Stimulated activated CD8-positive, alpha-beta memory T cell treated with anti-CD3 and anti-CD28 coated beads, Interleukin-2, amount 100 ng/mL, for 1 hour (primary cell): ENCODE measurements at places on chromosomes 4 and X.

GRCh38 chrX:22147214-22147613 lies 115.1 kb downstream of the PHEX start:
- no peak for DNase-seq

DNA sequence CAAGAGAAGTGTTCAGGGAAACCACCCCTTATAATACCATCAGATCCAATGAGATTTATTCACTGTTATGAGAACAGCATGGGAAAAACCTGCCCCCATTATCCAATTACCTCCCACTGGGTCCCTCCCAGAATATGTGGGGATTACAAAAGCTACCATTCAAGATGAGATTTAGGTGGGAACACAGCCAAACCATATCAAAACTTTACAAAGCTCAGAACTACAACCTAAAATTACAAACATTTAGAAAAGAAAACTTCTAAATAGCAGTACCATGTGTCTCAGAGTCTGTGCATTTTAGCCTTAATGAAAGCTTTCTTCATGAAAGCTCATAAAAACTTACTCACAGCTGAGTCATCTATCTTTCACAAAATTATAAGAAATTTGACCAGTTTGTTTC lies 1442.8 kb upstream of the PCDH7 start:
- no peak for DNase-seq

DNA sequence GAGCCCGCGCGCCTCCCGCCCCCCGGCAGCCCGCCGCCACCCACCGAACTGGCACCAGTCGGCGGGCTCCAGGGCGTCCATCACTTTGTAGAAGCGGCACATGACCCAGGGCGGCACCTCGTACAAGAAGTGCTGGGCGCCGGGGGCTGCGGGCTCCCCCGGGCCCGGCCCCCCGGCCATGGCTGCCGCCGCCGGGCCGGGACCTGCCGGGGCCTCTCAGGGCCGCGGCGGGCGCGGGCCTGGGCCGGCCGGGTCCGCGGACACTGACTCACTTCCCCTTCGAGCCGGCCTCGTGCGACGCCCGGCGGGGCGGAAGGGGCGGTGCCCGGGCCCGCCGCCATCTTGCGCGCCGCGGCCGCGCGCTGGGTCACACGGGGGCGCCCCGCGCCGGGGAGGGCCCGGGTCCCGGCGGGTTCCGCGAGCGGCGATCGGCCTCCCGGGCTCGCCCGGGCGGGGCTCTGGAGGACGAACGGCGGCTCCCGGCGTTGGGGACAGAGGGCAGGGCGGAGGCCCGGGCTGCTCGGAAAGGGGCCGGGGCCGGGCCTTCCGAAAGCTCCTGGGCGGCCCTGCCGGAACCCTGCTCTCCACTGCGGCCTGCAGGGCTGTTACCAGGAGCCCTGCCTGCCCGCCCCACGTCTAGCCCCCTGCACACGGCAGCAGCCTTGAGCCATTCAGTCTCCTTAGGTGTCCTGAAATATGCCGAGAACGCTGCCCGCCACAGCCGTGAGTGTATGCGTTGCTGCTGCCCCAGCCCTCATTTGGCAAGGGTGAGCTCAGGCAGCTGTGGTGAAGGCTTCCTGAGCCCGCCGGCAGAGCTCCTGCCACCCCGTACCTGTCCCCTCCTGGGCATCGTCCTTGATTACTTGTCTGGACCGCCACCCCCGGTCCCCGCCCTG lies at the start of gene IRAK1:
IRAK1 (minus strand) TSS at position 270 of the 896 bp plus-strand sequence; CDS start at position 180, 90 bp downstream.
- no peak for DNase-seq

DNA sequence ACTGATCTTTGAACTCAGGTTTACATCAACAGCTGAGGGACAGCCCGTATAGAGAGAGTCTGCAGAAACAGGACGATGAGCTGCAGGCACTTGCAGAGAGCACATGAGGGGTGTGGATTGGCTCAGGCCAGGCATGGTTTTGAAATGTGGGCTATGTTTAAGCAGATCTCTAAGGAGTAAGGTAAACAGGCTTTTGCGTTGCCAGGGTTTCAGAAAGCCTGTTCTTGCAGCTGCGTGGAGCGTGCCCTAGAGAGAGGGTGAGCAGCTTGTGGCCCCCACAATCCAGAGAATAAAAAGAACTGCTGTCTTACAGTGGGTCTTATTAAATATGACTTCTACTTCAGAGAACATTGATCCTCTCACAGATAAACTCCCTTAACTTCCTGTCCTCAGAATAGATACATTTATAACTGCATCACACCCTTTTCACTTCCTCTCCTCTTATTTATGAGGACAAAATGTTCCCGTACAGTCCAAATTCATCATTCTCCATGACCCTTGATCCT lies 64.1 kb downstream of the TMA16 start:
- no peak for DNase-seq

DNA sequence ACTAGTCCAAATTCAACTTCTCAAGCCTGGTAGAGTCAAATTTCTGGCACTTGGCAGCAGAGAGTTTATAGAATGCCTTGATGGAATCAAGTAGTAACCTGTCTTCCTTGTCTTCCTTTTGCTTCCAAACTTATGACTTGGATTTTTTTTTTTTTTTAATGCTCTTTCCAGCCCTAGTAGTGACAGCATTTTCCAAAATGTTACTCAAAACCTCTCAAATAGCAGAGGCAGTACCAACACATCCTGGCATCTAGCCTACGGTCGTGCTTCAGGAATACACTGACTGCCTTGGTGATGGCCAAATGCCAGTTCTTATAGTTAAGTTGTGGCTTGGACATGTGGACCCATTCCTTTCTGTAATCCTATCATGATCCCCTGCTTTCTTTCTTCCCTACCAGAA lies 46.0 kb downstream of the GALNT7 start:
- no peak for DNase-seq

GRCh38 chr4:73744203-73744602 lies 3.8 kb downstream of the CXCL8 start:
- no peak for DNase-seq

DNA sequence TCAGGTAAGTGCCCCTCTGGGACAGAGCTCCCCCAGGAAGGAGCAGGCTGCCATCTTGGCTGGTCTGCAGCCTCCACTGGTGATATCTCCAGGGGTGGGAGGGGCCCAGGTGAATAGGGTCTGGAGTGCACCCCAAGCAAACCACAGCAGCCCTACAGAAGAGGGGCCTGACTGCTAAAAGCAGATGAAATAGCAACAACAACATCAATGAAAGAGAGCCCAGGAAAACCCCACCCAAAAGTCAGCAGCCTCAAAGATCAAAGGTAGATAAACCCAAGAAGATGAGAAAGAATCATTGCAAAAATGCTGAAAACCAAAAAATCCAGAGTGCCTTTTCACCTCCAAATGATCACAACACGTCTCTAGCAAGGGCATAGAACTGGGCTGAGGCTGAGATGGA lies 92.5 kb upstream of the PAGE3 start:
- no peak for DNase-seq

- no peak for DNase-seq
Measured at GRCh38 chr4:73613130-73613529, 7.1 kb downstream of the RASSF6 start.

GRCh38 chr4:165814256-165815020 lies 58.6 kb upstream of the TLL1 start:
- no peak for DNase-seq

DNA sequence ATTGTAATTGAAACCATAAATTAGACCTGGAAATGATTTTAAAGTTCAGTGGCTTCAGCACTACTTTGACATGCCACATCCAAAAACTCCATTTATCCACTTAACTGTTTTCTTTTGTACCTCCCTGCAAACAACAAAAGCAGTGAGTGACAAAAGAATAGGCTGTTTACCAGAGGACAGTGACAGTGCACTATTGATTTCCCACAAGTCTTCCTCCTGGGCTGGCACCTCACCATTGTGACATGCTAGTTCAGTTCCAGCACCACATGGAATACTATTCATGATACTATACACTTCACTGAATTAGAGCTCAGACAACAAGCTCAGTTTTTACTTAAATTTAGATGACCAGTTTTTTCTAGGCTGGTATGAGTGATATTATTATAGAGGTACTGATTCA lies 29.3 kb downstream of the MOSPD2 start:
- DNase-seq: no peak

DNA sequence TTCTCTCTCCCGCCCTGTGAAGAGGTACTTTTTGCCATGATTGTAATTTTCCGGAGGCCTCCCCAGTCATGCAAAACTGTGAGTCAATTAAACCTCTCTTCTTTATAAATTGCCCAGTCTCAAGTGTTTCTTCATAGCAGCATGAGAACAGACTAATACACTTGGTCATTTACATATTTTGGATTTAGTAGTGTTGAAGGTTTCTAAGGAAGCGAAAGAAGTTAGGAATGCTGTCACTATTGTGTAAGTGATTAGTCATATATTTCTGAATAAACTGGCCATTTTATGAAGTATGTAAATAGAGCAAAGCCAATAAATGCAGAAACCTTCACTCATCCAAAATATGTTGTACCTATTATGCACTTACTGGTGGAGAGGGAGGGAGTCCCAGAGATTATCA lies 34.4 kb upstream of the GK2 start:
- DNase-seq: no peak

DNA sequence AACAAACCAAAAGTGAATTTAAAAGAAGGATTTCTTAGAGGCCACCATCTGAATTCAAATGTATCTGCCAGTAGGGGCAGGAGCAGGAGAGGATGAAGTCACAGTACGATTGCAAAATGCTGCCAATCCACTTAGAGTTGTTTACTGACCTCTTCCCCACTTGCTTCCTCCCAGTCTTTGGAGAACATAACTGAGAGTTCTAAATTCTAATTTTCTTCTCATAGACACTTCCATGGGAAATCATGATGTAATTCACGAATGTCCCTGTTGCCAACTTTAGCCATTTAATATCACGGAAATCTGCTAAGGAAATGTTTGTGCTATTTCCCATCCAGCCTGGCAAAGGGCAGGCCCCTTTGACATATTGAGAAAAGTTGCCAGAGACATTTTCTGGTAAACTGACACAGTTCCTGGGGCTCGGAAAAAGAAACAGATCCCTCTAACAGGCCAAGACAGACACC lies 33.6 kb upstream of the NOCT start:
- DNase-seq: no peak

GRCh38 chrX:139538907-139539790 lies 8.6 kb downstream of the F9 start:
- no peak for DNase-seq

DNA sequence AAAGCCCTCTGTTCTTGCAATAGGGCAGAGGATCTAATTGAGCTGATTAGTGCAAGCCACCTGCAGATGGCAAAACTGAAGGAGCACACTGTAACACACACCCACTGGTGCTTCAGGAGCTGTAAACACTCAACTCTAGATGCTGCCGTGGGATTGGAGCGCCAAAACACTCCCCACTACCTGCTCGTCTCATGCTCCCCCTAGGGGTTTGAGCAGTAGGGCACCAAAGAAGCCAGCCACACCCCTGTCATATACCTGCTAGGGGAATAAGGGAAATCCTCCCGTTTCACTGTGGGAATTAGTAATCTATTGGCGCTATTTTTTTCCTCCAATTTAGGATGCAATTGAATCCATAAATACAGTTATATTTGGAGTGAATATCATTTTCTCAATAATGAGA lies 360.2 kb downstream of the GLUD2 start:
- no peak for DNase-seq

DNA sequence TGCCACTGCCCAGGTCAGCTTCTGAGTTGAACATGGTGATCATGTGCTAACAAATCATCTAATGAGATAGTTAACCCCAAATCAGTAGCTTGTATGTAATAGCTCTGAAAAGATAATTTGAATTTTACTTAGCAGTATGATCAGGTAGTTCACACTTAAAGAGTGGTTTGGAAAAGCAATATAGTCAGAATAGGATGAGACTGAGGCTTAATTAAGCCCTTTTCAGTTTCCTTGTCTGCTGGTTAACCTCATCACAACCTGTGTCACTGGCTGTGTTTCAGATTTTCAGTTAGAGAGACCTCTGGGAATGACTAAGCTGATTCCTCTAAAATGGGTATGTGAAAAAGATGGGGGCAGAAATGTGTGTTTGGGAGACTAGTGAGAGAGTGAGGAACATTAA lies 38.1 kb downstream of the GPR174 start:
- no peak for DNase-seq

DNA sequence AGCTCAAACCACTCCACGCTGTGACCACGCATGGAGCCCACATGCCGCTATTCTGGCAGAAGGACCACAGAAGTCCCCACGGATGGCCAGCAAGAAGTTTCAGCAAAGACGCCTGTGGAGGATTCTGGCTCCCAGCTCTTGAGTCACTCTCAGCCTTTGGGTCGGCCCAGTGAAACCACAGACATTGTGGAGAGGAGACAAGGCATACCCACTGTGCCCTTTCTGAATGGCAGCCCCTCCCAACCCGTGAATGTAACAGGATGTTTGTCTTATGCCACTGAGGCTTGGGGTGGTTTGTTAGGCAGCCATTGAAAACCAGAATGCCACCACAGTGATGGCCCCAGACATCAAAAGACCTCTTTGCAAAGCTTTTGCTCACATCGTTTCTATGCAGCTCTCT lies 42.7 kb downstream of the ABLIM2 start:
- DNase-seq: no peak

DNA sequence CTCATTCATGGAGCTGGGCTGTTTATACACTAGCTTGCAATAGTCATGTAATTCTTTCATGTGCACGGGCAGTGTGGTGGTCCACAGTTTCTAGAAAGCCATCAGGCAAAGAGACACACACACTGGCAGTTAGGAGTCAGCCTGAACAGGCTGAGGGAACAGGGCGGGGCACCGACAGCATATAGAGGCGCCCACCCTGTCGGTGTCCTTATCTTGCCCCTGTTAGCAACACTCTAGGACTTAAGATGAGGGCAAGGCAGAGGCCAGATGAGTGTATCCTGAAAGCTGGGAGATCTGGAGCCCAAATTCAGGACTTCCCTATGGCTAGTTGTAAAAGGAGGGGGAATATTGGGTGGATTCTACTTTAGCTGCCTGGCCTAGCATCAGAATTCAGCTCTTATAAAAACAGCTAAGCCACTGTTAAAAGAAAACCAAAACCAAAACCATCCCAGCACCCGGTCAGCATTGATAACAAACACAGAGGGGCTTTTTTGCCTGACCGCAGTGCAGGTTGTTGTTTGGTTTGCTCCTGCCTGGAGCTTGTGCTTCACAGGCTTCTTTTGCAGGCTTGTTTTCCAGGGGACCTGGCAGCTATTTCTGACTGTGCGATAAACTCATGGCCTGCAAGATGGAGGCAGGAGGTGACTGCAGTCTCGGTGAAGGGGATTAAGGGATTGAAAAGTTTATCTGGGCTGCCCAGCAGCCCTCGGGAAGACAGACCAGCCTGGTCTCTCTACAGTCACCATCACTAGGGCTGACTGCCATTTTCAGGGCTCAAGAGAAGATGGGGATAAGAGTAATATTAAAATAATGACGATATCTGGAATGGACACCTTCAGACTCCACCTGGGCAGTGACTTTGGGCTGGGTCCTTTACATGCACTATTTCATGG lies 638.9 kb downstream of the MID1IP1 start:
- DNase-seq: no peak
